ENCODE measurements at places on chromosomes 2 and 18.

GRCh38 chr2:128493880-128494279, 175.2 kb upstream of the HS6ST1 start:
- no peak for DNase-seq

DNA sequence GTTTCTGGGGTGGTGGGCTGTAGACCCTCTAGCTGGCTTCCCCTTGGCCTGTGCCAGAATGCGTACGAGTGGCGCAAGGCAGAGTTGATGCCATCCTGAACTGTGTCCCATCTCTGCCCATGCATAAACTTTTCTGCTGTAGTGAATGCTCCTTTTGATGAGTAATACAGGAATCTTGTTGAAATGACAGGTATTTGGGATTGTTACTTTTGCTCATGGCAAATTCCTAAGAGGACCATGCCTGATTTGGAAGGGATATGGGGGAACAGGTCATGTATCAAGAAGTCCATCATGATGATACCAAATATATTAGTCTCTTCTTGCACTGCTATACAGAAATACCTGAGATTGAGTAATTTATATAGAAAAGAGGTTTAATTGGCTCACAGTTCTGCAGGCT, 648.0 kb downstream of the SLC4A3 start:
- DNase-seq, result no peak

DNA sequence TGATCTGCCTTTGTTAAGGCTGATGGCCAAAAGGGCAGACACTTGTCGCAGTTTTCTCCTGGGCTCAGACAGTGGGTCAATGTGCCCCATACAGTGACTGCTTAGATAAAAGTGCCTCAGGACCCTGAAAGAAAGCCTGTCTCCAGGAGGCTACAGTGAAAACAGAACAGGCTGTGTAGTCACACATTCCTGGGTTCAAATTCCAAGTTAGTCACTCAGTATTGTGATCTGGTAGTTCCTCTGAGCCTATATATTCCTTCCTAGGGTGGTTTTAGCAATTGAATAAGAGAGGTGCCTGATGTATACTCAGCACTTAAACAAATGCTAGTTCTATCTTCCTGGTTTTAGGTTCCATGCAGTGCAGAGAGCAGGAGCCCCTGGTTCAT, 54.4 kb downstream of the RPL37A start:
- no peak for DNase-seq

DNA sequence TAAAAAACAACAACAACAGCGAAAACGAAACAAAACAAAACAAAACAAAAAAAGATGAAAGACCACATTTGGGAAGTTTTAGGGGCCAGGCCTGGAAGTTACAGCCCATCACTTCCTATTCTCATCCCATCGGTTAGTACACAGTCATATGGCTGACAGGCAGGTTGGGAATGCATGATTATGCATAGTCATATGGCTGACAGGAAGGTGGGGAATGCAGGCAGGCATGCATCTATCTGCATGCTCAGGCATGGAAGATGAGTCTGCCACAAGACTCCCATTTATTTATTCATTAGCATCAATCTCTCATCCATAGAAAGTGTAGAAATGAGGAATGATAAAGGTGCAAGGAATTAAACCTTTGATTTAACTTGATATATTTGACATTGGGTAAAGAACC, 325.3 kb upstream of the MEX3C start:
- no peak for DNase-seq

GRCh38 chr2:179891237-179891636, 29.8 kb upstream of the ZNF385B start:
- no peak for DNase-seq

DNA sequence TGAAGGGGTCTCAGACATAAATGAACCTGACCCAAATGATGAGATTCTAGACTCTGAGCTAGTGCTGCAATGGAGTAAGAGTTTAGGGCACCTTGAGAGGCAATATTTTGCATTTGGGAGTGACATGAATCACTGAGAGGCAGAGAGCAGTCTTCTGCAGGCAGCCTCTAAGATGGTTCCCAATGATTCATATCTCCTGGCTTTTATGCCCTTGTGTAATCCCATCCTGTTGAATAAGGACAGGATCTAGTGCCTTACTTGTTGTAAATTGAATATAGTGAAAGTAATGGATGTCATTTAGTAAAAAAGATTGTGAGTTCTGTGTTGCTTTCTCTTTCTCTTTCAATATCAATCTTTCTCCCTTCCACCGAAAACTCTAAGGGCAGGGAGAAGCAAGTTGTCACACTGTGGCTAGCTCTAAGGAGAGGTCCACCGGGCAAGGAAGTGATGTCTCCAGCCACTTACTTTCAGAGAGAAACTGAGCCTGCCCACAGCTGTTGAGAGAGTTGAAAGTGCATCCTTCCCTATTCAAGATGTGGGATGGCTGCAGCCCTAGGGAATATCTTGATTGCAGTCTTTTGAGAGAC, 144.7 kb downstream of the TRIB2 start:
- no peak for DNase-seq

DNA sequence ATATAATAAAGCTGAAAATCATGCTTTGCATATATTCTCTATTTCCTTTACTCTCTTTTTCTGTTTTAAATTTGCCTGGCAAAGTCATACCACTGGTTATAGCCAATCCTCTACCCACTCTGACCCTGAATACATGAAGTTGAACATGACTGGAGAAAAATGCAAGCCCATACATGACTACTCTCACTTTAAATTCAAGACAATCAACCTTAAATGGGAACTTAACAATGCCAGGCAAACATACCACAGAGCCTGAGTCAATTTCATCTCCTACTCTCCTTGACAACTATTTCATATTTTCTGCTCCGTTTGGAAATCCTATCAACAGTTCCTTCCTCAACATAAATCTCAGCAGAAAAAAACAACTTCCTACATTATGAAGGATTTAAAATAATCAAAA, 22.6 kb downstream of the RAD51AP2 start:
- no peak for DNase-seq

GRCh38 chr18:45171679-45172191, 443.5 kb upstream of the SLC14A2 start:
- no peak for DNase-seq

- DNase-seq, result no peak
Measured at GRCh38 chr2:26068602-26069298, 34.9 kb downstream of the RAB10 start.

GRCh38 chr18:24342347-24342746, 55.3 kb downstream of the OSBPL1A start:
- no peak for DNase-seq

GRCh38 chr2:42187886-42188285, 18.7 kb downstream of the EML4 start:
- no peak for DNase-seq

DNA sequence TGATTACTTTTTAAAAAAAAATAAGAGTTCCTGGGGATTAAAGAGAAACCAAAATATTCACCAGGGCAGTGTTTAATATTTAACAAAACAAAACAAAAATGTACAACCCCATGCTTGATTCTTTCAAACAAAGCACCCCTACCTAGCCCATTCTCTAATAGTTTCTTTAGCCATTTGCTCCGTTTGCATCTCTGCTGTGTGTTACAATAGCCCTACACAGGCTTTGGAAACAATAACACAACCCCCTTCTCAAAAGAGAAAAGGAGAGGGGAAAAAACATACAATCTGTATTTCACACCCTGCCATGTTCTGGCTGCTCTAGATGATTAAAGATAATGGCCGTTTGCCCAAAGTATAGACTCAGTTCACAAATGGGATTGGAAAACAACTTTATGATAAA, 302.9 kb downstream of the CPS1 start:
- no peak for DNase-seq

GRCh38 chr2:190094316-190094871, 31.9 kb upstream of the MSTN start:
- DNase-seq, result no peak

- DNase-seq, result no peak
Measured at GRCh38 chr2:169080250-169081069, 11.1 kb downstream of the DHRS9 start.

GRCh38 chr18:79389689-79390088, 6.0 kb upstream of the NFATC1 start:
- DNase-seq, result no peak

DNA sequence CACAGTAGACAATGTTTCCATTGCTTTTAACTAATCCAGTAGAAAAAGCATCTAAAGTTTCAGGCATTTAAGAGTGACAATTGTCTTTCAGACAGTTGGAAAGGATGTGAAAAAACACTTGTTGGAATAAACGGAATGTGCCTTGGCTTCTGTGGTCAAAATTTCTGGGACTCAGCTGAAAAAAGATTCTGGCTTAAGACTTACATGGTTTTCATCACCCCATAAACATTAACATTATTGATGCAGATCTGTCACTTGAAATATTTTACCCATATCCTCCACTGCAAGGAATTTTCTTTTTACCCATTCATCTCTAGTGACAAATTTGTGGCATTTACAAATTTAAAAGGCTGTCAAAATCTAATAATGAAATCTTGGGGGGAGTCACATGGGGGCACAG, 166.0 kb downstream of the SRBD1 start:
- no peak for DNase-seq

DNA sequence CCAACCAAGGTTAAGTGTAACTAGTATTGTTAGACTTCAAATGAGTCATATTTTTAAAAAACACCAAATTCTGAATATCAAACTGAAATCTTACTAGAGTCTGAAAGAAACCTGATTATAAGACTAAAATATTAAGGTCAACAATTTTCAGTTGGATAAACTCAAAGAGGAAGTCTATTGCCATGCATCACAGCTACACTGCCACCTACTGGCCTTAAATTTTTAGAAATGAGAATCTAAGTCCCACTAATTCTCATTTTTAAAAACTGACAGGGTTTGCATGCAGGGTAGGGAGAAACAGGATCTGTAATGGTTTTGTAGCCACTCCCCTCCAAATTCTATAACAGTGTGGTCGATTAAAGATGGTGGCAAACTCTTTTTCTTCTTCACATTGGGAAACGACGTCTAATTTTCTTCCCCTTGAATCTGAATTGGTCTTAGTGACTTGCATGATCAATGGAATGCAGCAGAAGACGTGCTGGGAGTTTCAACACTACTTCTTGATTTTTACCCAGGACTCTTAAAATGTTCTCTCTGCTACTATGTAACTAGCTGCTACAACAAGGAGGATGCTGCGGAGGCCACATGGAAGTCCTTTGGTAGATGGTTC, 176.1 kb upstream of the SESTD1 start:
- no peak for DNase-seq

- no peak for DNase-seq
Measured at GRCh38 chr2:10346929-10347561, 44.3 kb downstream of the HPCAL1 start.

GRCh38 chr18:13317801-13318200, 99.2 kb downstream of the LDLRAD4 start:
- DNase-seq, result no peak

DNA sequence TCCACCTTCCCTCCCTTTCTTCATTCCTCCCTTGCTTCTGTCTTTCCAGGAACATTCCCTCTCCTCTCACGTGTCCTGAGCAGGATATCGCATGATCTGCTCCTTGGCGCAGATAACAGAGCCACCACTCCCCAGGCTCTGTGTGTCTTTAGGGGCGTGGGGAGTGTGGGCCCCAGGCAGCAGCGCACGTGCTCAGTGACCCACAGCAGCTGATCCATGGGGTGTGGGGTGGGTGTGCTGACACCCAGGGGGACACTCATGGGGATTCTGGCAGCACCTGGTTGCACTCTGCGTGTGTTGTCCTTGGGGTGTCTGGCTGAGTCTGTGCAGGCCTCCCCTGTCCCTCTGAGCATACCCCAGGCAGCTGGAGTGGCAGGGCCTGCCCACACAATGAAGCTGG, 9.9 kb upstream of the FOSL2 start:
- DNase-seq, result no peak

DNA sequence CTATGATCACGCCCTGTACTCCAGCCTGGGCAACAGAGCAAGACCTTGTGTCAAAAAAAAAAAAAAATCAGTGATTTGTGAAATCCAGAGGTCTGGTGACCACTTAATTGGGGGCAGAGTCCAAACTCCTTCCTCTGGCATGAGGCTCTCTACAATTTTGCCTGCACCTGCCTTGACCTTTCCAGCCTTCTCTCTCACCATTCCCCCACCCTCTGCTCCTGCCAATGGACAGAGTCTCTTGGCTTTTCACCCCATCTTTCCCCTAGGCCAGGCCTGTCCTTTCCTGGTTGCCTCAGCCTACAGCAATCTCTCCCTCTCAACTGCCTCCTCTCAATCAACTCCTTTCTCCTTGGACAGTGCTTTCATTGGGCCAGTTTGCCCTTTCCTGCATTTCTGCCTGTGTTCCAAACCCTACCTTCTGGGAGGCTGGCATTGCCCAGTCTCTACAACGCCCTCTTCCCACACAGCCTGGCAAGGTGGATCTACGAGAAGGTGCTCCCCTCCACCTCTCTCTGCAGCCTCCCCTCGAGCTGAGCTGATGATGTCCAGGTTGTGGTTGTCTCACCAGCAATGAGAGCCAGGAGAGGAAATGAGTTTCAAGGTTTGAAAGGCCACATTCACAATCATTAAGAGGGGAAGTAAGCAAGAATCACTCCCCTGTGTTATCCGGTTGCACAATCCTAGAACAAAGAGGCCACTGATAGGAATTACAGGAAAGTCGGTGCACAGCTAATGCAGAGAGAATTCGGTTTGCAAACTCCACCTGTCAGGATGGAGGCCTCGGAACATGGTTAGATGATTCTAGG, 39.5 kb upstream of the NPAS2 start:
- DNase-seq, result no peak

GRCh38 chr2:196638765-196639164, 750 bp upstream of the CCDC150 start:
- no peak for DNase-seq

DNA sequence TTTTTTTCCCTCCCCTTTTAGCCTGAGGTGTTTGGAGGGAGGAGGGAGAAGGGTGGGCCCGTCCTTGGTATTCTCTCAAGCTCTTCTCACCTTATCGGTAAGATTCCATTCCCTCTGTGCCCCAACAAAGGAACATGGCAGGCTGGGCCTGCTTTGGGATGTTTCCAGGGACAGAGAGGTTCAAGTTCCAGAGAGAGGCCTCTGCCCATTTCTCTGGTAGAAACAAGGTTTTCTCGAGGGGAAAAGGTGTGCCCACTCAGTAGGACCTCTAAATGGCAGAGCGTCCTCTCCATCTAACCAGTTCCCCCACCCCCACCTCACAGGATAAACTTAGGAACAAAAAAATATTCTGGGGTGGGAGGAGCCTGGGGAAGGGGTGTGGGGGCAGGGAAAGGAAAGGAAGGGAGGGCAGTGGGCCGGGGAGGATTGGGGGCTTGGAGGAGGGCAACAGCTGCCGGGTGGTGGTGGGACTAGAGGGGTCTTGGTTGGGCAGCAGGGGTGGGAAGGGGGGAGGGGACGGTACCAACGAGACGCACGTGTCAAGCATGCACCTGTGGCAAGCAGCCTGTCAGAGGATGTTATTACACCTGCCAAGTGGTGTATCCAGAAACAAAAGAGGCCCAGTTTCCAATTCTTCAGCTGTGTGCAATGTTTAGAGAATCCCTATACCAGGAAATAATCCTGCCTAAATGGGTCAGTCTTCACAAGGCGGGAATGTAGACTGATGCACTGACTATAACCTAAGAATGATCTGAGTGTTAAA, 2.1 kb downstream of the PCBP1 start:
- peak; percentile 44 for DNase-seq

- no peak for DNase-seq
Measured at GRCh38 chr18:58762781-58763171, 91.5 kb downstream of the MALT1 start.

All from breast epithelium (tissue), 4 donors.